ENCODE measurements at places on chromosomes 6 and 20. TPM values are rescaled to one million over a fixed set of nuclear protein-coding genes. Genes with fewer than 3 reads are reported as not detected.

- no peaks in the 10 kb centered on the region for H3K27me3 ChIP-seq
- no peak overlapping the region for H3K4me3 ChIP-seq
- no peaks in the 10 kb centered on the region for H3K36me3 ChIP-seq
- no peak overlapping the region for H3K27ac ChIP-seq
Observed at GRCh38 chr20:61935926-61936700, 129.6 kb downstream of the TAF4 start.

- no peaks in the 10 kb centered on the region for H3K36me3 ChIP-seq
- DNase-seq = no peak
- H3K27ac ChIP-seq = no peak overlapping the region
Observed at GRCh38 chr6:102402635-102403329, 1009.3 kb downstream of the GRIK2 start.

GRCh38 chr6:105909106-105909505 lies 177.0 kb upstream of the PRDM1 start:
- no peaks in the 10 kb centered on the region for H3K27me3 ChIP-seq
- H3K27ac ChIP-seq = no peak overlapping the region
- no peak overlapping the region for H3K4me3 ChIP-seq
- DNase-seq = no peak
- H3K4me1 ChIP-seq = no peaks in the 10 kb centered on the region

DNA sequence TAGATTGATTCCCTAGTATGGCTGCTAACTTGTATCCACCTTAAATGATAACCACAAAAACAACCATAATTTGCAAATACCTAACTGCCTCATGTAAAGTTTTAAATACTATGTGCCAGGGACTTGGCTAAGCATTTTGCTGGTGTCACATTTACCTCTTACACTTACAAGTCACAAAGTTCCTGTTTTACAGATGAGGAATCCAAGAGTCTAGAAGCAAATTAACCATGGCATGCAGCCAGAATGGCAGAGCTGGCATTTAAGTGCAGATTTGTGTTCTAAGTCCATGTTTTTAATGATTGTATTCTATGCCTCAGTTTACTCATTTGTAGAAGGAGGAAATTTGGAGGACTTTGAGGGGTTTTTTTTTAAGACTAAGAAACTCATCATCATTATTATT lies 696.7 kb downstream of the PTPRT start:
- no peak for DNase-seq
- no peaks in the 10 kb centered on the region for H3K36me3 ChIP-seq
- no peak overlapping the region for H3K27ac ChIP-seq
- H3K4me1 ChIP-seq = no peaks in the 10 kb centered on the region

- H3K27me3 ChIP-seq = 0 out of 2 replicates have a peak, but pooled peaks cover 11% of the 10 kb centered on the region
- no peak for DNase-seq
- H3K27ac ChIP-seq = no peak overlapping the region
- H3K4me1 ChIP-seq = no peaks in the 10 kb centered on the region
- H3K4me3 ChIP-seq = no peak overlapping the region
Observed at GRCh38 chr20:10209091-10209490, 9.5 kb upstream of the SNAP25 start.

- no peaks in the 10 kb centered on the region for H3K4me1 ChIP-seq
- H3K4me3 ChIP-seq = no peak overlapping the region
Observed at GRCh38 chr6:170317076-170317475, 10.5 kb downstream of the FAM120B start.

GRCh38 chr6:15534974-15535373 lies 127.9 kb downstream of the DTNBP1 start:
- no peak for DNase-seq
- no peaks in the 10 kb centered on the region for H3K4me1 ChIP-seq
- no peak overlapping the region for H3K27ac ChIP-seq

DNA sequence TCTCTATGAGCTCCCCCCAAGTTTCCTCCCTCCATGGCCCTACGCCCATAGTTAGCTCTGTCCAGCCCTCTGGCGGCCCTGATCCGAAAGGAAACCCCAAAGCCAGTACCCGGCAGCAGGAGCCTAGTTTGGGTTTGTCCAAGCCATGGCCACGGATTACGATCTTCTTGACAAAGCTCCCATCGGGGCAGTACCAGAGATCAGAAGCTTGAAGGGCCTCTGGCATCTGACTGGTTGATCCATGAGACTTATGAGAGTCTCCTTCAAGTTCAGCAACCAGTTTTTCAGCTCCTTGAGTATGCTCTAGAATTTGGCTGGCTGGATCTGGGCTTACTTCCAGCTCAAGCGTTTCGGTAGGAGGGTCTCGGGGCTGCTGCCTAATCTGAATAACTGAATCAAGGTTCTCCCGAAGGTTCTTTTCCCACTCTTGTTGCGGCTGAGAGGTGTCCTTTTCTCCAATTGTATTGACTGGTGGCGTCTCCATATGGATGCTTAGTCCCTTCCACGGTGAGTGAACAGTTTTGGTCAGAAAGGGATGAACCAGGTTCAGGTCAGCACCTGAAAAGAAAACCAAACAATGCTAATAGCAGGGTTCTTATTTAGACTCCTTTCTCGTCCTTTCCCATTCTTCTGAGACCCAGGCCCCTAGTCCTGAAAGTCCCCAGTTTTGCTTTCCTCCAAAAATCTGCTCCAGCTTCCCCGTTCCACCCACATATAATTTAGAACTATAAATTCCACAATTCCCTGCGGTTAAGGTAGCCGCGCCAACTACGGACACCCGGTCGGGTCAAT lies 595 bp downstream of the FKBPL start:
- no peaks in the 10 kb centered on the region for H3K27me3 ChIP-seq
- peak; percentile 49 for DNase-seq
- H3K4me1 ChIP-seq = peaks cover 32% of the 10 kb centered on the region
- H3K36me3 ChIP-seq = peaks cover 7% of the 10 kb centered on the region
- peak overlapping the region; percentile 98 for H3K4me3 ChIP-seq
- H3K27ac ChIP-seq = peak overlapping the region; percentile 66

GRCh38 chr6:34276191-34276590 lies 27.4 kb upstream of the SMIM29 start:
- no peak for DNase-seq
- H3K27ac ChIP-seq = no peak overlapping the region
- no peaks in the 10 kb centered on the region for H3K36me3 ChIP-seq
- no peaks in the 10 kb centered on the region for H3K27me3 ChIP-seq
- H3K4me1 ChIP-seq = no peaks in the 10 kb centered on the region

- DNase-seq = no peak
- no peaks in the 10 kb centered on the region for H3K4me1 ChIP-seq
- H3K27me3 ChIP-seq = no peaks in the 10 kb centered on the region
- no peak overlapping the region for H3K4me3 ChIP-seq
- H3K36me3 ChIP-seq = no peaks in the 10 kb centered on the region
Observed at GRCh38 chr6:126100386-126100785, 114.0 kb downstream of the TRMT11 start.

DNA sequence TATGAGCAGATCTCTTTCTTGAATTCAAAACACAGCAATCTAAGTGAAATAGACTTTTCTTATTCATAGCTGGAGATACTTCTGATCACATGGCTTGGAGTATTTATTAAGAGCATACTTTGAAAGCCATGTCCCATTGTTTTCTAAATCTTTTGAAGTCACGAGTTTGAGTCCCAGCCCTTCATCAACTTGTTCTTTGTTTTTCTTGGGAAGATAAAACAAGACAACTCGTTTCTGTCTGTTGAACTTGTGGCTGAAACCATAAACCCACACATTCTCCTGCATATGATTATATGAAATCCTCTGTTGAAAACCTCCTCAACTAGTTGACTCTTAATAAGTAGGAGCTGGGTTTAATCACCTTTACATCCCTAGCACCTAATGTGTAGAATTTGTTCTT lies 3.3 kb downstream of the RNF144B start:
- H3K4me1 ChIP-seq = peaks cover 38% of the 10 kb centered on the region
- H3K36me3 ChIP-seq = no peaks in the 10 kb centered on the region
- DNase-seq = no peak
- no peaks in the 10 kb centered on the region for H3K27me3 ChIP-seq
- H3K4me3 ChIP-seq = no peak overlapping the region

DNA sequence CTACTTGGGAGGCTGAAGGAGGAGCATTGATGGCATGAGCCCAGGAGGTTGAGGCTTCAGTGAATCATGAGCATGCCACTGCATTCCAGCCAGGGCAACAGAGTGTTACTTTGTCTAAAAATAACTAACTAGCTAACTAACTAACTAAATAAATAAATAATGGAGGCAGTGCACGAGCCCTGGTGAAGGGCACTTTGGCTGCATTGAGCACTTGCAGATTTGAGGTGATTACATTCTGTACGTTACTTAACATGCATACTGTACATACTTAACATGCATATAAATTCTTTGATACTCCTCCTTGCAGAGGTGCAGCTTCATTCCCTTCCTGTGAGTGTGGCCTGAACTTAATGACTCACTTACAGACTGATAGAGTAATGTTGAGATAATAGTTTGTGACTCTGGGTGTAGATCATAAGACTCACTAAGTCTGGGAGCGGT lies 10.7 kb downstream of the HLA-A start:
- no peak overlapping the region for H3K27ac ChIP-seq
- H3K4me1 ChIP-seq = peaks cover 4% of the 10 kb centered on the region
- DNase-seq = peak; percentile 67

GRCh38 chr6:87350516-87350915 lies 5.9 kb downstream of the C6orf163 start:
- DNase-seq = peak; percentile 79
- no peaks in the 10 kb centered on the region for H3K27me3 ChIP-seq
- H3K27ac ChIP-seq = no peak overlapping the region
- H3K4me1 ChIP-seq = peaks cover 12% of the 10 kb centered on the region
- H3K4me3 ChIP-seq = no peak overlapping the region

DNA sequence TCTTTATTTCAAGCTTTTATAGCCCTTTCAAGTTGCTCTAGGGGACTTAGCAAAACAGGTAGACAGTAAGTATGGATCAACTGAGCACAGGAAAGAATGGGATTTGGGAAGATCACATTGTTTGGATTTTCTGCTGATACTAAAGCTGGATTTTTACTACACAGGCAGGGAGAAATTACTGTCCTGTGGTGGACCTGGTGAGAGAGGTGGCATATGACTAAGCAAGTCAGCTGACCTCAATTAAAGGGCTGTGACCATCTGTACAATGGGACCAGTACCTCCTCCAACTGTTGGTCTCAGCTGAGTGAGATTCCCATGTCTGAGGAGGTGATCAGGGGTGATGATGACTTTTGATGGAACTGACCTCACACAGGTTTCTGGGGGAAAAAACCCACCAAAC lies 28.0 kb downstream of the RREB1 start:
- DNase-seq = no peak
- H3K36me3 ChIP-seq = no peaks in the 10 kb centered on the region
- H3K27me3 ChIP-seq = no peaks in the 10 kb centered on the region

DNA sequence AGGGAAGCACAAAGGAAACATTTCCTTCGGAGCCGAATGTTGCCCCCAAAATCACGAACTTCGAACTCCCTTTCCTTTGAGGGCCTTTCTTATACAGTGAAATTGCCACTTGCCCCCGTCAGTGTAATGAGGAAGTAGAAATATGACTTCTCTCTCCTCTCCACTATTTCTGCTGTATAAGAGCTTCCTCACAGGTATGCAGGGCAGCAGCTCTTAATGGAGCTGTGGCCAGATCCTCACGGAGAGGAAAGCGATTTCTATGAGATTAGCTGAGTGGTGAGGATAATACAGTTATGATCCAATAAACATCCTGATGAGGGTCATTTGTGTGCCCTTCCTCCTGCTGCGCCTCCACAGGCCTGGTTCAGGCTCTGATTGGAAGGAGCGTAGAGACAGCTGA lies 10.8 kb upstream of the CPNE5 start:
- no peak overlapping the region for H3K4me3 ChIP-seq
- no peak overlapping the region for H3K27ac ChIP-seq
- no peaks in the 10 kb centered on the region for H3K27me3 ChIP-seq

DNA sequence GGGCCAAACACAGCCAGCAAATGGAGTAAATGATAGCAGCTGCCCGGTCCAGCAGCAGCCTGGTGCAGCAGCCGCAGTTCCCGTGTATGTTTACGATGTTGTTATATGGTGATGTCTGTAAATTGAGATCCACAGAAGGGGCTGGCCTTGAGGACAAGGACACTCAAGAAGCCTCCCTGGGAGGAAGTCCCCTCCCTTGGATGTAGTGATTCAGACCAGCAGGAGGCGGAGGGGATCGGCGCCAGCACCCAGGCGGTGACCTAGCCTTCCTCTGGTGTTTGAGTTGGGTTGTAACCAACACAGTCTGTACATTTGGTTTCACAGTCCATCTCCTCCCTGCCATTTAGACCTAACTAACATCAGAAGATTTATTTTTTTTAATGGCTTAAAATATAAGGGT lies 187.8 kb downstream of the SYNDIG1 start:
- H3K4me3 ChIP-seq = no peak overlapping the region
- peaks cover 18% of the 10 kb centered on the region for H3K4me1 ChIP-seq
- no peaks in the 10 kb centered on the region for H3K27me3 ChIP-seq
- no peak overlapping the region for H3K27ac ChIP-seq
- no peaks in the 10 kb centered on the region for H3K36me3 ChIP-seq
- peak; percentile 14 for DNase-seq

GRCh38 chr20:56554869-56555268 lies 21.8 kb downstream of the FAM209B start:
- peak; percentile 97 for DNase-seq
- H3K36me3 ChIP-seq = no peaks in the 10 kb centered on the region
- H3K27me3 ChIP-seq = no peaks in the 10 kb centered on the region
- H3K4me3 ChIP-seq = peak overlapping the region; percentile 56
- peaks cover 11% of the 10 kb centered on the region for H3K4me1 ChIP-seq

DNA sequence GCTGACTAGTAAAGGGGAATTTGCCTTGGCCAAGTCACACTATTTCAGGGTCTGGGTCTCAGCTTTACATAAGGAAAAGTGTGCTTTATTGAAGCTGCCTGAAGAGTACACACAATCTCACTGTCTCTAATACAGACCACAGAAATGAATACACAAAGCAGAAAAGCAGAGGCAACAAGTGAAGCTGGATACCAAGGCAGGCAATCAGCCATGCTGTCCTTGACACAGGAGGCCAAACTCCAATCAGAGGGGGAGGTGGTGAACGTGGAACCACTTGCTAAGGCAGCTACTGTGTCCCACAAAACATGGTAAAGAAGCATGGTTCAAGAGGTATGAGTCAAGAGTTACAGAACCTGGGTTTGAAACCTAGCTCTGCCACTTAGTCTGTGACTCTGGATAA lies 21.8 kb upstream of the CCND3 start:
- no peak overlapping the region for H3K4me3 ChIP-seq
- no peak for DNase-seq
- H3K27me3 ChIP-seq = no peaks in the 10 kb centered on the region
- H3K4me1 ChIP-seq = peaks cover 22% of the 10 kb centered on the region
- no peaks in the 10 kb centered on the region for H3K36me3 ChIP-seq

GRCh38 chr20:52490711-52491430 lies 299.3 kb upstream of the ZFP64 start:
- peaks cover 40% of the 10 kb centered on the region for H3K4me1 ChIP-seq
- no peaks in the 10 kb centered on the region for H3K36me3 ChIP-seq
- DNase-seq = peak; percentile 84
- no peaks in the 10 kb centered on the region for H3K27me3 ChIP-seq

The KIF25 gene
- polyA plus RNA-seq = not detected

The IRF4 gene
- polyA plus RNA-seq = 0.70 TPM

The SMPDL3A gene
- polyA plus RNA-seq = 15.4 TPM

The RFX6 gene
- not detected for polyA plus RNA-seq

The SLC35F1 gene
- not detected for polyA plus RNA-seq

The RBBP8NL gene
- not detected for polyA plus RNA-seq

The DSP gene
- 76.4 TPM for polyA plus RNA-seq

The TSPO2 gene
- polyA plus RNA-seq = not detected

The SDC4 gene
- polyA plus RNA-seq = 454 TPM

Measured in GM23248 (cell line).